ENCODE measurements at places on chromosomes 5 and 9. TPM values are rescaled to one million over a fixed set of nuclear protein-coding genes. Genes with fewer than 3 reads are reported as not detected.

Gene PPP3R2
- not detected for total RNA-seq

Gene ZNF300
- 33.9 TPM for total RNA-seq

Gene C5orf63
- 11.8 TPM for total RNA-seq

Gene PALM2AKAP2
- total RNA-seq, result 1.0 TPM

Gene SARDH
- total RNA-seq, result 2.0 TPM

Gene MED22
- 35.7 TPM for total RNA-seq

Gene POU5F2
- 1.5 TPM for total RNA-seq

Gene NR5A1
- not detected for total RNA-seq

Gene EGR1
- total RNA-seq, result 1.3 TPM

Gene IL31RA
- not detected for total RNA-seq

Gene IFNK
- total RNA-seq, result not detected

Gene TAF11L5
- 0.83 TPM for total RNA-seq

Gene ERMP1
- 4.2 TPM for total RNA-seq

Gene DMRT2
- total RNA-seq, result 0.56 TPM

Gene GARNL3
- 14.7 TPM for total RNA-seq

Gene JAKMIP2
- total RNA-seq, result 88.2 TPM

Gene RELL2
- total RNA-seq, result 12.6 TPM

Gene IL4
- not detected for total RNA-seq

Gene PROB1
- 1.3 TPM for total RNA-seq

Gene PCDHGA11
- 12.5 TPM for total RNA-seq

Gene SNCB
- 3.7 TPM for total RNA-seq

Gene TMEM252
- total RNA-seq, result not detected

Gene C7
- not detected for total RNA-seq

Gene PHYHD1
- 4.4 TPM for total RNA-seq

Gene SPACA9
- total RNA-seq, result 5.0 TPM

Gene QSOX2
- 21.2 TPM for total RNA-seq

Gene GPR150
- not detected for total RNA-seq

Gene CNTNAP3B
- 10.1 TPM for total RNA-seq

Gene KIF20A
- total RNA-seq, result 8.7 TPM

Gene GNAQ
- total RNA-seq, result 72.8 TPM

Gene BHMT2
- not detected for total RNA-seq

Gene EIF4EBP3
- total RNA-seq, result 7.0 TPM

Gene SV2C
- 17.8 TPM for total RNA-seq

Gene FAM153A
- total RNA-seq, result not detected

Gene SLC35D2
- total RNA-seq, result 44.7 TPM

Gene SLU7
- 44.7 TPM for total RNA-seq

Gene TDRD7
- total RNA-seq, result 1.4 TPM

Gene PLPP1
- total RNA-seq, result 17.4 TPM

Gene SGCD
- total RNA-seq, result 0.20 TPM

Gene SEMA5A
- total RNA-seq, result 0.51 TPM

Gene AGTPBP1
- total RNA-seq, result 117 TPM

Gene PTCD2
- total RNA-seq, result 6.7 TPM

Gene GLRA1
- total RNA-seq, result 0.22 TPM

Gene NDUFS6
- 40.3 TPM for total RNA-seq

Gene SLC25A25
- 33.0 TPM for total RNA-seq

Gene LIX1
- total RNA-seq, result not detected

Gene NMUR2
- not detected for total RNA-seq

Gene SLC12A7
- 147 TPM for total RNA-seq

Gene SOX30
- not detected for total RNA-seq

Gene FAM200C
- total RNA-seq, result 5.1 TPM

All from glutamatergic neuron (in vitro differentiated cells).